ENCODE measurements at places on chromosomes 1 and 21.

DNA sequence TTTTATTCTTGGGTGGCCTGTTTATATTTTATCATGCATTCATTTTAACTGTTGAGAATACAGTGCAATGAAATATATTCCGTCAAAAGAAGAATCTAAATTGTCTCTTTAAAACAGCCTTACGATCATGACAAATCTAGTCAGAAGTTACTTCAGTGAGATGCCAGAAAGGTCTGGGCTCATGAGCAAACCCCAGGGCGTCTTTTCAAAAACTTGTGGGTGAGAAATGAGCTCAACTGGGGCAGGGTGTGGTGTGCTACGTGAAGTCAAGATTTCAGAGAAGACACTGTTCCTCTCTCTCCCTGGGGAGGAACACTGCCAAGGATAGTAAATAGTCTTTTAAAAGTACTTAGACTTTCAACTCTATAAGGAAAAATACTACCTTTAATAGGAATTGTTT lies 13.4 kb upstream of the UAP1 start:
- no peak for DNase-seq

DNA sequence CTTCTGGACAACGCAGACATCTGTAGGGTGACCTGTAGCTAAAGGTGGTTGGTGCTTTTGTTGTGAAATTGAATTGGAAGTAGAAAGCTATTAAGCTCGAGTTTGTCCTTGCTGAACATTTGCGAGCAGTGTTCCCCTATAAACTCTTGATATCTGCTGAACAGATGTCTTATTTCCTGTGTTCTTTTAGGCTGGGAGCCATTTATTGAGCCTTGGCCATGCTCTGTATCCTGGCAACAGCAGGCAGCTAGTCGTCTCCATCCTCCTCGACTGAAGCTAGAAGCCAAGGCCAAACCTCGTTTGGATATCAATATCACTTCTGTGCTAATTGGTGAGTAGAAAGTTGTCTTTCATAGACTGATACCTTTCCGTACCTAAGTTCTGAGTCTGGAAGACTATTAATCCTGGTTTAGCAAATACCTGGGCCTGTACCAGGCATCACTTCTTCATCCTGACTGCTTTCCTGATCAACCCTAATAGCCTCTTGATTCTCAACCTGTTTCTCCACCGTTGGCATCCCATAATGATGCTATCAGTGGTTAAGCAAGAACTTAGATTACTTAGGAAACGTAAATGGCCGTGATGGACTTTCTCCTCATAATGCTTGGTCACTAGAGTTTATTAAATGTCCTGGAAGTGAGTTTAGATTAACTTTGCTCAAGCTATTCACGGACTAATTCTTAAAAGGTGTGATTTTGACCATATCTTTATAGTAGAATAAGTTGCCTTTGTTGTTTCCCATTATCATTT lies 103.4 kb downstream of the VPS13D start:
- DNase-seq = no peak

DNA sequence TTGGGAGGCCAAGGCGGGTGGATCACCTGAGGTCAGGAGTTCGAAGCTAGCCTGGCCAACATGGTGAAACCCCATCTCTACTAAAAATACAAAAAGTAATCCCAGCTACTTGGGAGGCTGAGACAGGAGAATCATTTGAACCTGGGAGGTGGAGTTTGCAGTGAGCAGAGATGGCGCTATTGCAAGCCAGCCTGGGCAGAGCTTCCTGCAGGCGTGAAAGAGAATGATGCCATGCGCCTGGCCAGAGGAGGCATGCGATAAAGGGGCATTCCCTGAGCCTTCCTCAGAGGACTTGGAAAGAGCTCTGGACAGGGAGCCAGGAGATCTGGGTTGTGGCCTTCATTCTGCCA lies 3.2 kb downstream of the E2F2 start:
- no peak for DNase-seq

GRCh38 chr1:213244664-213245091 lies 193.6 kb downstream of the RPS6KC1 start:
- no peak for DNase-seq

DNA sequence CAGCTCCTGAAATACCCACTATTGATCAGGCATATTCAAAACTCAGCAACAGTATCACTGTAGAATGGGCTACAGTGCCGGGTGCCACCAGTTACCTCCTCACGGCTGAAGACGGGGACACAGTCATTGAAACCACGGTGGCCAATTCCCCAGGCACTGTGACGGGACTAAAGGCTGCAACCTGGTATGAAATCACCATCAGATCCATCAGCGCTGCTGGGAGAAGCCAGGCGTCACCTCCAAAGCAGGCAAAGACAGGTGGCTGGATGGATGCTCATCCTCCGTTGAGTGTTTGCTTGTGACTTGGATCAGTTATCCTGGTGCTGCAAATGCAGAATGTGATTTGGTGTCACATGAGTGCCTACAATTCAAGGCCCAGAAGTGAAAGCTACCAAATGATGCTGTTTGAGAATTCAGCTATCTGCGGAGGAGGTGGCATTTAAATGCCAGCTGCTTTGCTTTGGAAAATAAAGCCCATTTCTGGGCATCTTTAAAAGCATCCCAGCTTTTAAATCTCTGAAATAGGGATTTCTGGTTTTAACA lies 5.1 kb downstream of the FNDC7 start:
- no peak for DNase-seq

GRCh38 chr1:154352581-154353459 lies 27.5 kb downstream of the ATP8B2 start:
- DNase-seq = peak; percentile 73

- peak; percentile 64 for DNase-seq
Measured at GRCh38 chr1:235831148-235831547, 35.6 kb downstream of the LYST start.

DNA sequence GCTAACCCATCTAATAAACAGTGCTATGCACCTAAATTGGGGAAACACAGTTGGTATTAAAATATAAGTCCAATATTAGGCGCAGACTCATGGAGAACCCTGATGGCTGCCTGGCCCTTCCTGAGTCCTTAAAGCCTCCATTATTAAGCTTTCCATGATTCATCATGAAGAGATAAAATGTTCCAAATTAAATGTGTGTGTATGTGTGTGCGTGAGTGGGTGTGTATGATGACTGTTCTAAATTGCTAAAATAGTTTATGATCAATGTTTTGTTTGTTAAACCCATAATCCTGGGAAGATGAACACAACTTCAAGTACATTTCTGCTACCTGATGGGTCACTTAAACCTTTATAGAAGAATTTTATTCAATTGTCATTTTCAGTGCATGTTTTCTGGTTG lies 6.3 kb upstream of the RBBP5 start:
- no peak for DNase-seq

- no peak for DNase-seq
Measured at GRCh38 chr1:161282991-161283390, 24.4 kb downstream of the PCP4L1 start.

DNA sequence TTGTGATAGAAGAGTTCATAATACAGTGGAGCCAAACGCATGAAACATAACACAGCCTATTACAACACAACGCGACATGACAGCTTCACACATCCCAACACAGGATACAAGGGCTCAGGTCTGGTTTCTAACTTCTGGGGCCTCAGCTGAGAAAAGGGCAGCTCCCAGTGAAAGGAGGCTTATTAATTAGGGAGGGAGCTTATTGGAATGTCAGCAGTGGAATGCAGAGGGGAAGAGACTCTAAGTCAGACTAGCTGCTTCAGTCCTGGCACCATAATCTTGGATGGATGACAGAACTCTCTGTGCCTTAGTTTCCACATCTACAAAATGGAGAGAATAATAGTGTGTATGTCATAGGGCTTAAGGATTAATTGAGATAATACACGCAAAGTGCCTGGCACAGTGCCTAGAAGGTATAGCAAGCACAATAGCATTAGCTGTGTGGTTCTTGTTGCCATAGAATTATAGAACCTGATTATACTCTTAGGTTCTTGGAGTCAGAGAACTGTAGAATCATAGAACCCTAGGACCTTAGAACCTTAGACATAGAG lies 22.7 kb upstream of the SLC2A1 start:
- DNase-seq = no peak

- DNase-seq = no peak
Measured at GRCh38 chr21:40335704-40336103, 468.5 kb downstream of the PCP4 start.

DNA sequence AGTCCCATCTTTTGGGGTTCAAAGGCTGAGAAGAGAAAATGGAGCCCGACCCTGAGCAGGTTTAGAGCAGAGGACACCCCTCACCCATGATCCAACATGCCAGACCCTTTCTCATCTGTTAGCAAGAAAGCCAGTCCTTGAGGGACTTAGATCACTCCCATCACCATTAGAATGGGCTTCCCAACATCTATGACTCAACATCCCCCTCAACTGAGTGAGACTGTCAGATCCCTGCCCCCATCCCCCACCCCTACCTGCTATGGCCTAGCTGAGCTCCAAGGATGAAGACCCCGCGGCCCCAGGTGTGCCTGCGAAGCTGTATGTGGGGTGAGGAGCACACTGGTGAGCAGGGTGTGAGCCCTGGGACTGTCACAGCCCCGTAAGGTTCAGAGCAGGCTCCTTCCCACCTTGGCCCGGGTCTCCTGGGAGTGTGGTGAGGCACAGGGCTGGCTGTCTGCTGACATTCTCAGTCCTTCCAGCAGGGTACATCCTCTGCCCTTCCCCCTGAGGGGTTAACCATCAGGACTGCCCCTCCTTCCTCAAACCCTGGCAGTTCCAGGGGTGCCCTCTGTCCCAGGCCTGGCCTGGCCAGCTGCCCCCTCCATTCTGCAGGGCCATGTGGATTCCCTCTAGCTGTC lies 21.4 kb upstream of the BLACAT1 start:
- DNase-seq = no peak

GRCh38 chr21:31714741-31715365 lies 17.1 kb downstream of the SCAF4 start:
- DNase-seq = no peak

DNA sequence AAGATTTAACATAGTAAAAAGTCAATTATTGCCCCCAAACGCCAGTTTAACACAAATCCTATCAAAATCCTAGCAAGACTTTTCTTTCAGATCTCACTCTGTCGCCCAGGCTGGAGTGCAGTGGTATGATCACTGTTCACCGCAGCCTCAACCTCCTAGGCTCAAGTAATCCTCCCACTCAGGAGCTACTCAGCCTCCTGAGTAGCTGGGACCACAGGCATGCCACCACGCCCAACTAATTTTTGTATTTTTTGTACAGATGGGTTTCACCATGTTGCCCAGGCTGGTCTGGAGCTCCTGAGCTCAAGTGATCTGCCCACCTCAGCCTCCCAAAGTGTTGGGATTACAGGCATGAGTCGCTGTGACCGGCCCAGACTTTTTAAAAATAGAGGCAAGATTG lies 4.8 kb downstream of the SNIP1 start:
- DNase-seq = no peak

DNA sequence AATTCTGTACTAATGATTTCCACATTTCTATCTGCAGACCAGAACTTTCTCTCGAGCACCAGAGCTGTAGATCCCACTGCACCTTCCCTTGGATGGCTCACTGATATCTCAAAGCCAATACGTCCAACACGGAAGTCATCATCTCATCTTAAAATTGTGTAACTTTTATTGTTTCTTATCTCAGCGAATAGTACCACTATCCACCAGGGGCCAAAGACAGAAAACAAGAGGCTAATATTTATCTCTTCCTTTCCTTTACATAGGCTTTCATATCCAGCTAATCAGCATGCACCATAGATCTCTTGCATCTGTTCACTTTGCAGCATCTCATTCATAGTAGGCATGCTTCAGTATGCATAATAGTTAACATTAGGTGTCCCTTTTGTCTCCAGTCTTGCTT lies 303.6 kb downstream of the PTPRC start:
- no peak for DNase-seq

DNA sequence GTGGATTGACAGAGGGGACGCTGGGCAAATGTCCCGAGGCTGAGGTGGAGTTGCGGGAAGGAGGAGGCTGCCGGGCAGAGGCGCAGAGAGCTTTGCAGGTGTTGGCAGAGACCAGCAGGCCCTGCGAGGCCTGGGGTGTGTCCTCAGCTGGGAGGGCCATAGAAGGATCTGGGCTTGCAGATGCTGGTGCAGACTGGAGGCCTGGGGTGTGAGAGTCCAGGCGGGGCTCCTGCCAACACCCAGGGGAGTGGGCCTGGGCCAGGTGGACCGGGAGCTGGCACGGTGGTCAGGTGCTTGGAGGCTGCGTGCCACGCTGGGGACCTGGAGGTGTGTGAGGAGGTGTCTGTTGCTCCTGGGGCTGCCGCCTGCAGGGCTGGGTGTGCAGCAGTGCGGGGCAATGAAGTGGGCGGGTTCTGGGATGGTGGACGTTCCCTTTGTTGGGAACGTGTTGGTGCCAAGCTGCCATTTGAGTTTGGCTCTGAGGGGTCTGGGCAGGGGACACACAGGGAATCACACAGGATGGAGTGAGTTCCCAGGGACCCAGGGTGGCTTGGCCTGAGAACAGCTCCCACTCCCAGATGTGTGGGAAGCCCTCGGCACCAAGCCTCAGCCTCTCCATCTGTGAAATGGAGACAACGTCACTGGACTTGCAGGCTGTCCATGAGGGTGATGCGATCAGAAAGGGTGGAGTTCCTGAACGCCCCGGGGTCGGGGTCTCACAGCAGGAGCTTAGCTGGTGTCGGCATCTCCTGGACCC lies 39.9 kb upstream of the POFUT2 start:
- no peak for DNase-seq

DNA sequence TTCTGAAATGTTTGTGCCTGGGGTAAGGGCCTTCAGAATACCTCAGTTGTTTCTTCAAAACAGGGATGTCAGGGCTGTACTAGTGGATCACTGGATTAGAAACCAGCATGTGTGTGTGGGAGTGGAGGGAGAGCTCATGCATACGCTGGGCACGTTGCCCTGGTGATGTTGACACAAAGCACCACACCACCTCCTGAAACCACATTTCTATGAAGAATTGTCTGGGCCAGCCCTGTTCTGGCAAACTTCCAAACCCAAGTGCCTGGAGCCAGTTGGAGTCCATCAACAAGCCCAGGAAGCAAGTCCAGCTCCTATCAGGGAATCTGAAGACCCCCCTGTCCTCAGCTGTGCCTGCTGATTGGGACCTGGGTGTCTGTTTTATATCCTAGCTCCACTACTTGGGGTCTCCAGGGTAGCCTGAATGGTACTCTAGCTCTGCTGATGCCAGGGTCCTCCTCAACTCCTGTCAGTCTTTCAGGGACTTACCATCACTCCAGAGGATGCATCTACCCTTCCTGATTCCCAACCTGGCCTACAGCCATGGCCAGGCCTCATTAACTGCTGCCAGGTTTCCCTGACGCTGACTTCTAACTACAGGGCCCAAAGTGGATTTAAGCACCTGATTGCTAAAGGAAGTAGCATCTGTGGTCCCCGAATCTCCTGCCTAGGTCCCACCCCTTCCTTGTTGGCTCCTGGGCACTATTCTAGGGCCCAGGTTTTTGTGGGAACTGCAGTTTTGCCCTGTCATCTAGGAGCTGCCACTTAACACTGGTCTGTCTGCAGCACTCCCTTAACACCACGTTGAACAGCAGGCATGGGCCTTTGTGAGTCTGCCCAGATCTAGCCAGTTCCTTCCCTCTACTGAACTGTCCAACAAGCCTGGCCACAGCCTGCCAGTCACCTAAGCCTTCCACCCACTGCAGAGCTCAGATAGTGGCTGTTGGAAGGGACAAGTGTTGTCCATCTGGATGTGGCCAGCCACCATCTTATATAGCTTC lies 45.5 kb downstream of the LPAR3 start:
- no peak for DNase-seq
